Left lung (tissue), 14 donors: ENCODE measurements at places on chromosomes 1 and 21. TPM values are rescaled to one million over a fixed set of nuclear protein-coding genes. Genes with fewer than 3 reads are reported as not detected.

- DNase-seq, result peak; percentile 60
Observed at GRCh38 chr1:212162635-212163034, 122.6 kb upstream of the PPP2R5A start.

BMP8B gene
- 1.4 TPM for polyA plus RNA-seq

DNA sequence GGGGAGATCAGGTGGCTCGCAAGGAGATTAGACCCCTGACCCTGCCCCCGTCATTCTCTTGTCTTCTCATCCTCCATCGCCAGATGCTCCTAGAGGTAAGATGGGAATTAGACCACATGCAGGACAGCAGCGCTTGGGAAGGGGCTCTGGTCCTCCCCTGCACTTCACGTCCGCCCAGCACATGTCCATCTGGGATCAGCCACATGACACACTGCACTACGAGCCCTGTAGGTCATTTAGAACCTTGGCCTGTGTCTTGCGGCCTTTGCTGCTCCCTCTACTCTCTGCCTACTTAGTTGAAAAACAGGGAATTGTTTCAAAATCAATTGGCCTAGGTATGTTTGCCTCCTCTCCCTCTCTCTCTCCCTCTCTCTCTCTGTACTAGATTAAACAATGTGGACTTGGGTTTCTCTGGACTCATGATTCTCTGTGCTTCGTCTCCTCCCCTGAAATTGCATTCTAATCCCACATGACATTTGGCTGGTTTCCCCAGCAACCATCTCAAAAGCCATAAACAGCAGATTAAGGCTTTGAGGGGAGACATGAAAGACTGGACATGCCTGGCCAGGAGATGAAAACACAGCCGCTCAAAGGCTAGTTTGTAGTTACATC lies 3.8 kb upstream of the NCMAP start:
- DNase-seq, result peak; percentile 73

GBP6 gene
- 0.66 TPM for polyA plus RNA-seq

GRCh38 chr1:230426246-230427093 lies at the start of gene PGBD5:
PGBD5 (minus strand) TSS chr1:230426332; CDS start chr1:230425928, 404 bp downstream.
- DNase-seq, result peak; percentile 88

GRCh38 chr1:154539486-154540483 lies 18.7 kb downstream of the UBE2Q1 start:
- no peak for DNase-seq

RNASEL gene
- polyA plus RNA-seq, result 12.9 TPM

FAM78B gene
- polyA plus RNA-seq, result 1.0 TPM

C4BPB gene
- 0.94 TPM for polyA plus RNA-seq

DNA sequence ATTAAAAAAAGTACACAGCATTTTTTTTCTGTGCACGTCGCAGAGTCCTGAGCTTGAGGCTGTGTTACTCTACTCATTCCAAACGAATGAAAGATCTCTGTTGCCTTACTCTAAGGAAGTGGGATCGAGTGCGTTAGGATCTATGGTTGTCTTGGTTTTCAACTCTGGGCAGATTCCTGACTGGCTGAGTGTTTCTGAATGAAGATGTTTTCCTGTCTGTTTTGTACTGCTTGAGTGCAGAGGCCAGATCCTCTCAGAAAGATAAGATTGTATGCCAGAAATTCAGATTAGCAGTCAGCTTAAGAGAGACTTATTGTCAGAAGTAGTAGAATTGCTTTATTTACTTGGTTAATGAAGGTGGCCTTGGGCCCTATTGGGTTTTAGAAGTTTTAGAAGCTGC lies 14.0 kb downstream of the PLA2G2E start:
- DNase-seq, result no peak

- no peak for DNase-seq
Observed at GRCh38 chr21:32908534-32908933, 117.2 kb upstream of the OLIG2 start.

DNA sequence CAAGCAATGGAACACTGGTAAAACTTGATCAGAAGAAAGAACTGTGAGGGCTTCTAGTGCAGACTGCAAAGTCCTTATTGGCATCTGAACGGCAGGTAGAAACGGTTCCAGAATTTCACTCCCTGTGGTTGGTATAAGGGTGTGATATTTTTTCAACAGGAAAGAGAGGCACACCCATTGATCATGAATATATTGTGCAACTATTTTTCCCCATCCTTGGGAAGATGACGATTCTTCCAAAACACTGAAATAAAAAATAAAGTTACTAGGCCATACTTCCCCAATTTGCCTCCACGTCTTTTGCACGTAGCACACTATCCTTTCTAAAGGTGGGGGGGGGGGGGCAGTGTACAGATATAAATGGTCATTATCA lies 49.6 kb downstream of the TARBP1 start:
- DNase-seq, result no peak

GRCh38 chr1:231016234-231016633 lies 23.8 kb downstream of the FAM89A start:
- no peak for DNase-seq
